ENCODE measurements at places on chromosomes 6 and 20.
A peak's percentile ranks its signal among the peaks of the same experiment; 100 is the strongest.

DNA sequence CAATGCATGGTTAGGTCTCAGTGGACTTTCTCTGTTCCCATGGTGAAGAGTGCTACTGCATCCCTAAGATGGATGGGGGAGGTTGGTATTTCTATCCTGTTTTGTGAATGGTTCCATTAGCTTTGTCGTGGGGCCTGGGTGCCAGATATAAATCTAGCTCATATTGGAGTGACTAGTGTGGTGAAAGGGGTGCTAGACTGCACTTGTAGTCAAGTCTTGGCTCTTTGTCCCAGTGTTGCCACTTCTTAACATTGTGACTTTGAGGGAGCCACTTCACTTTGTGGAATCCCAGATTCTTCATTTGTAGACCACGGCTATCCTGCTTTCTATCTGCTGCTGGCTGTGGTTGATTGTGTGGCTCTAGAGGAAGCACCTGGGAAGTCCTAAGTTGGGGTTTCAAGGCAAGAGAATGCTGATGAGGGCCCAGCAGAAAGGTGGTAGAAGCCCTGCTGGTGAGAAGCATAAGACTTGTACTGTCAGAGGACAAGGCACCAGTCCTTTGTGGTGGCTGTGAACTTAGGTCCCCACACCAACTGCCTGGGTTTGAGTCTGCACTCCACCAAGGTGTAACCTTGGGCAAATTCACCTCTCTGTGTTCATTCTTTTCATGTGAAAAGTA is 44.1 kb downstream of the VAPB start:
- no peak for DNase-seq

- DNase-seq = no peak
Observed at GRCh38 chr6:125843593-125843992, 52.8 kb downstream of the NCOA7 start.

DNA sequence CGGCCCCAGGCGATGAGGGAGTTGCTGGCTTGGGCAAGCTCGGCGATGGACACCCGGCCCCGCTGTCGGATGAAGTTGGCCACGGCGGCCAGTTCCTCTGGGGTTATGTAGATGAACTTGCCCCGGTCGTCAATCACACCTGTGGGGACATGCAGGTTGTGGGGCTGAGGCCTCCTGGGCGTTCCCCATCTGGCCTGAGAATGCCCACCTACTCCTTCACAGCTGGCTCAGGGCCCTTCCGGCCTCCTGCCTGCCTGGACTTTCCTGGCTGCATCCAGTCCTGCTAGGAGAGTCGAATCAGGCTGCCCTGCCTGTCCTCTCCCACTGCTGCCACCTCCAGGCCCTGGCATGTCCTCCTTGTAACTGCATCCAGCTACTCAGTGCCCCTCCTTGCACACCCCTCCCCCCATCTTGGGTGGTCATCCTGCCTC is 13.8 kb downstream of the DDRGK1 start:
- no peak for DNase-seq

GRCh38 chr6:128882991-128883611 is at the start of gene LAMA2:
Gene LAMA2 (plus strand): TSS chr6:128883138. CDS start chr6:128883246, 108 bp downstream.
- DNase-seq = peak; percentile 50

DNA sequence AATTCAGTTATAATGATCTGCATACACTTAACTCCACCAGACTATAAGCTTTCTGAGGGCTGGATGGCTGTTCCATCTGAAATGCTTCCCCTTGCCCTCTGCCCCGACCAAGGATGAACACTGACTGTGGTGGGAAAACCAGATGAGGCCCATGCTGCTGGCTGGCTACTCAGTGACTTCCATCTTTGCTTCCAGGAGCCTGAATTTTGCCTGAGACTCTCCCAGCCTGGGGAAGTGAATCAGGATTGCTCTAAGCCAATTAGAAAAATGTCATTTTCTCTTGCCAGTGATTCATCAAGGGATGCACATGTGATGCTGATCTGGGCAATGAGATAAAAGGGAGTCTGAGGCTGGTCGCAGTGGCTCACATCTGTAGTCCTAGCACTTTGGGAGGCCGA is 1.7 kb upstream of the TOMM34 start:
- DNase-seq = no peak

GRCh38 chr6:53999088-53999755 is 112.0 kb upstream of the MLIP start:
- no peak for DNase-seq

DNA sequence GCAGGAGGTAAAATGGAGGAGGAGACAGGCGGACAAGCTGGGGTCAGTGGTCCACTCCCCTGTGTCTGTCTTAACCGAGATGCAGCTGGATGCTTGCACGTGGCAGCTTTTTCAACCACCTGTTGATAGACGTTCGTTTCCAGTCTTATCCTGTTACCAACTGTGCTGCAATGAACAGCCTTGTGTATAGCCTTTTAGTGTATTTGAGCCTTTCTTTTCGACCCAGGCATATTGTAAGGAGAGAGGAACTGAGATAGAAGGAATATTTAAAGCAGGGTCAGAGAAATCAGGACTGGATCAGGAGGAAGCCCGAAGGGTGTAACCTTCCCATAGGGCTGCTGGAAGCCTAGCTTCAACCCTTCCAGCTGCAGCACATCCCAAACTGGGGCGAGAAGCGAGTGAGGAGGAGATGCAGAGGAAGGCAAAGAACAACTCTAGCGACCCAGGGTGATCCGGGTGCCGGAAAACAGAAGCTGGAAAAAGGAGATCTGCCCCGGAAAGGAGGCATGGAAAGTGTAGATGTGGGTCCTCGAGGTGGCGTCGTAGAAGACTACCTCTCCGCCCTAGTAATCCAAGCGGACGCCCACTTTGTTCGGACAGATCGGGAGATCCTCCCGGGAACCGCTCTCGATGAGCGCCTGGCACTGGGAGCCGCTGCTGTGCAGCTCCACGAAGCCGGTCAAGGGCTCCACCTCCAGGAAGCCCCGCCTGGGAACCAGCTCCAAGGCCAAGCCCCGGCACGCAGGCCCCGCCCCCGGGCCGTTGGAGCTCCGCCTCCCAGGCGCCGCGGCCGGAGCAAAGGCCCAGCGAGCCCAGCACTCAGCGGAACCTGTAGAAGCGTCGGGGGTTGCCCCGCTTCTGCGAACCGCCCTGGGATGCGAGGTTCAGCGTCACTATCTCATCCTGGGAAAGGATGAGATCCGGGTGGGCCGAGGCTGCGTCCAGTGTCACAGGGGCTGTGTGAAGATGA is 11.2 kb downstream of the TRIM31 start:
- DNase-seq = peak; percentile 81

GRCh38 chr20:56828402-56828801 is 199.3 kb downstream of the TFAP2C start:
- no peak for DNase-seq

GRCh38 chr6:111259089-111259831 is 172.0 kb downstream of the SLC16A10 start:
- DNase-seq = peak; percentile 95

GRCh38 chr6:36840432-36841403 is 1.5 kb upstream of the CPNE5 start:
- no peak for DNase-seq

DNA sequence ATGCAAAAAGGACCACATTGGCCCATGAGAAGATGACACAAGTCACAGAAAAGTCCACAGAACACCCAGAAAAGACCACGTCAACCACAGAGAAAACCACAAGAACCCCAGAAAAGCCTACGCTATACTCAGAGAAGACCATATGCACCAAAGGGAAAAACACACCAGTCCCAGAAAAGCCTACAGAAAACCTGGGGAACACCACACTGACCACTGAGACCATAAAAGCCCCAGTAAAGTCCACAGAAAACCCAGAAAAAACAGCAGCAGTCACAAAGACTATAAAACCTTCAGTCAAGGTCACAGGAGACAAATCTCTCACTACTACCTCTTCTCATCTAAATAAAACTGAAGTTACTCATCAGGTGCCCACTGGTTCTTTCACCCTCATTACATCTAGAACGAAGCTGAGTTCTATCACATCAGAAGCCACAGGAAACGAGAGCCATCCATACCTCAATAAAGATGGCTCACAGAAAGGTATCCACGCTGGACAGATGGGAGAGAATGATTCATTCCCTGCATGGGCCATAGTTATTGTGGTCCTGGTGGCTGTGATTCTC is 11.2 kb downstream of the MUCL3 start:
- no peak for DNase-seq

GRCh38 chr6:32949113-32949512 is 3.8 kb downstream of the HLA-DMA start:
- no peak for DNase-seq

- no peak for DNase-seq
Observed at GRCh38 chr6:165556116-165556843, 106.8 kb downstream of the PDE10A start.

DNA sequence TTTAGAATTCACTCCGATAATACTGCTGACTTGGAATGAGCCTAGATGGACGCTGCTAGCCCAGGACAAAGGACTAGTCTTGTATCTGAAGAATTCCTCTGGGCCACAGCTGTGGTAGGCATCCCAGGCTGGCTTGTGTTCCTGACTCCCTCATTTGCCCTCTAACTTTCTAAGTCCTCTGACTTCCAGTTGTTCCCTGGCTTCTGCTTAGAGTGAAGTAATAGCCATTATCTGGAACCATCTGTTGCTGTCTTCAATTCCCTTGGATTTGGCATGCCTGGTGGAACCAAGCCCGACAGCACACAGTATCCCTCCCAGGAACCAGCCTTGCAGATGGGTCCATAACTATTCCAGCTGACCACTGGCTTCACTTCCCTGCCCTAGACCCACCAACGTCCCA is 376.0 kb downstream of the SYNE1 start:
- no peak for DNase-seq

DNA sequence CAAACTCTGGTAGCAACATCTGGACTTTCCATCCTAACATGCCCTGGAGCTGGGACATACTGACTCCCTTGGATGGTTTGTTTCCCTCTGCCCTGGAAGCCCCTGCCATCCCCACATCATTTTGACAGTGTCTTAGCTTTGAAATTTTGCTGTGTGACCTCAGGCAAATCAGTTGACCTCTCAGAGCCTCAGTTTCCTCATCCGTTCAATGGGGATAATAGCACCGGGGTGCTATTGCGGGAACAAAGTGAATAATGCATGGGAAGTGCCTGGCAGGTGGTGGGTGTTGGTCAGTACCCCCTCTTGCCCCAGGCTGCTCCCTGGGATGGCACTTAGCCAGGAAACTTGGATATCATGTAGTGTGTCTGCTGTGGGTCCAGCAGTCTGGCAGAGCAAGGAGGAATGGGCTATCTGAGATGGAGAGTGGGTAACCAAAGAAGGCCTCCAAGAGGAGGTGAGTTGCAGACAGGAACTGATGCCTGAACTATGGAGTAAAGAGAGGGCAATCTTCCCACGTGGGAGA is 88.6 kb downstream of the MRPL14 start:
- DNase-seq = no peak

- DNase-seq = no peak
Observed at GRCh38 chr6:137768935-137769334, 98.1 kb upstream of the TNFAIP3 start.

- DNase-seq = no peak
Observed at GRCh38 chr6:148414836-148415235, 72.2 kb downstream of the SASH1 start.

- no peak for DNase-seq
Observed at GRCh38 chr20:31717478-31718201, 5.0 kb downstream of the BCL2L1 start.

- DNase-seq = no peak
Observed at GRCh38 chr6:161444464-161444863, 170.6 kb upstream of the AGPAT4 start.

- DNase-seq = no peak
Observed at GRCh38 chr6:39688494-39688893, 36.7 kb downstream of the KIF6 start.

DNA sequence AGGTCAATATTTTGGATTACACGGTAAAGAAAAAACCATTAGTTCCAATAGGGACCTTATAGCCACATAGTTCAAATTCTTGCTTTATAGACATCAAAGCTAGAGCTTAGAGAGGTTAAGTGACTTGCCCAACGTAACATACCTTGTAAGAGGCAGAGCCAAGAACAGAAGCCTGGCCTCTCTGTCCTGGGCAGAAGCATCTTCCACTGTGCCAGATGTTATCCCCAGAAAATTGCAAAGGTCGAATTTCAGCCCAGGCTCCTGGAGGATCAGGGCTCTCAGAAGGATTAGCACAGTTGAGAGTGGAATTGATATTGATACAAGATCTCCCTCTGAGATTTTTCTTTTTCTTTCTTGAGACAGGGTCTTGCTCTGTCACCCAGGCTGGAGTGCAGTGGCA is 6.1 kb downstream of the SMIM28 start:
- no peak for DNase-seq

GRCh38 chr6:25026723-25027122 is 91.0 kb upstream of the RIPOR2 start:
- no peak for DNase-seq

DNA sequence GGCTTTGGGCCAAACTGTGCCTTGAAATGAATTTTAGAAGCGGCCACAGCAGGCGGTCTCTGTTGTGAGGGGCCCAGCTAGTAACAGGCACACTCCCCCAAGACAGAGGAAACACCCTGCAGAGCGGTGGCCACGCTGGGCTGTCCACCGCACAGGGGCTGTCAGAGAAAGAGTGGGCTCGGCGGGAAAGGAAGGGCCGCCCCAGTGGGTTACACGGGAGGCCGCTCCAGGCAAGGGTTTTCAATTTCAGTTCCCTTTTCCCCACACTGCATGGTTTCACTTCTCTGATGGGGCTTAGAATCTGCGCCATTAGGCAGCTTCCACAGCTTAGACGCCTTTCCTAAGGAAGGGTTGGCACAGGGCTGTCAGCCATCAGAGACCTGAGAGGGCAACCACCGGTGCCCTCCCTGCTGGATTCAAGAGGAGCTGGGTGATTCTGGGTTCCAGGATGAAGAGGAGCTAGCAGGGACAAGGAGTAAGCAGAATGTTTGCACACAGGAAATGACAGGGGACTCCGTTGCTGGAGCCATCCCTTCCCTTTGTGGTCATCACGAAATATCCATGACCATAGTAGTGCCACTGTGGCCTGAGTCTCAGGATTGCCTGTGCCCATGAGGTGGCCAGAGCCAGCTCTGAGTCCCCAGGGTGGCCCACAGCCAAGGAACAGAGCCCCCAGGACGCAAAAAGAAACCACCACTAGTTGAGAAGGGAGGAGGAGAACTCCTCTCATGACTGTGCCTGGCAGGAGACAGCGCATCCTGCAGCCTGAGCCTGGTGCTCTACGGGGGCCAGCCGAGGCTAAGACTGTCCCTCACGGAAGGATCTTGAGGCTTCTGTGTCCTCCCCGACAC is 282.7 kb downstream of the NRN1 start:
- no peak for DNase-seq

GRCh38 chr6:28135393-28135792 is 6.3 kb upstream of the ZKSCAN8 start:
- no peak for DNase-seq

- DNase-seq = no peak
Observed at GRCh38 chr6:28134716-28135115, 7.0 kb upstream of the ZKSCAN8 start.

GRCh38 chr6:157670466-157671186 is 152.4 kb upstream of the SNX9 start:
- no peak for DNase-seq

- no peak for DNase-seq
Observed at GRCh38 chr20:20462185-20462584, 94.3 kb downstream of the INSM1 start.

GRCh38 chr6:47168180-47168579 is 126.0 kb upstream of the ADGRF1 start:
- DNase-seq = no peak

All from progenitor cell of endocrine pancreas (in vitro differentiated cells).